ENCODE measurements at places on chromosomes 13 and 19.

GRCh38 chr13:44972956-44973581 lies 16.2 kb downstream of the NUFIP1 start:
- peak; percentile 30 for DNase-seq

DNA sequence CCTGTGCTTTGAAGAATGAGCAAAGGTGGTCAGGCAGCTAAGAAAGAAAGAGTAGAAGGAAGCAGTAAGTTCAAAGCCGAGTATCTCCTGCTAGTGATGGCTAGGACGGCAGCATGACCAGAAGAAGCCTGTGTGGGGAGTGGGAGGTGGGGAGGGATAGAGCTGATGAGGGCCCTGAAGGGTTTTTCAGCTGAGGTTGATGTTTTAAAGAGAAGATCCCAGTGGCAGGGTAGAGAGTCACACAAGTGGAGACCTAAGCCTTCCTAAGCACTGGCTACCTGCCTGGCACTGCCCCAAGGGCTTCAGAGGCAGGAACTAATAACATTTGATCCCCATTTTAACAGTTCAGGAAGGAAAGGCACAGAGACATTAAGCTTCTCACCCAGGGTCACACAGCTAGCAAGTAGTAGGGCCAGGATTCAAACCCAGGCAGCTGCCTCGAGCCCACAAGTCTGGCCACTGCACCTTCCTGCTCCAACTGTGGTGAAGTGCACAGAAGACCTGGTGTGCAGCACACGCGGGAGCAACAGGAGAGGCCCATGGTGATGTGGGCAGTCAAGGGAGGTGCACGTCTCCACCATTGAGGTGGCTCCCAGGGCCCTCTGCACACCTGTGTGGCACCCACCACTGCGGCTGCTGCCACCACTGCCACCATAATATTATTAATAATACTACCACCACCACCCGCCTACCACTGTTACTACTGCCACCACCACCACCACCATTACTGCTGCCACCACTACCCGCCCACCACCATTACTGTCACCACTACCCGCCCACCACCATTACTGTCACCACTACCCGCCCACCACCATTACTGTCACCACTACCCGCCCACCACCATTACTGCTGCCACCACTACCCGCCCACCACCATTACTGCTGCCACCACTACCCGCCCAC lies 22.1 kb downstream of the CUL4A start:
- no peak for DNase-seq

DNA sequence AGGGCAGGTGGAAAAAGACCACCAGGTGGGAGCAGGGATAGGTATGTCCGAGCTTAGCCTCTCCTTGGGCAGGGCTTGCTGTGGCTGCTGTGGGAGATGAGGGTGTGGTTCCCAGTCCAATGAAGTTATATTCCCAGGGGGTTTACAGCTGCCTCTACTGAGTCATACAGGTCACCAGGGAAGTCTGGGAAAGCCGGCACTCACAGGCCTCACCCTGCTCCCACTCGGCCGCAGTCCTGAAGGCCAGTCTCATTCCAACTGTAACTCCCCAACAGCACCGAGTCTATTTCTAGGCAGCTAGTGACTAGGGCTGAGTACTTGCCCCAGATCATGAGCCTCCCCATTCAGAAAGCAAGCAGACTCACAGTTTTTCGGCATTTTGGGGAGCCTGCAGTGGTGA lies 77.1 kb downstream of the FNDC3A start:
- no peak for DNase-seq

DNA sequence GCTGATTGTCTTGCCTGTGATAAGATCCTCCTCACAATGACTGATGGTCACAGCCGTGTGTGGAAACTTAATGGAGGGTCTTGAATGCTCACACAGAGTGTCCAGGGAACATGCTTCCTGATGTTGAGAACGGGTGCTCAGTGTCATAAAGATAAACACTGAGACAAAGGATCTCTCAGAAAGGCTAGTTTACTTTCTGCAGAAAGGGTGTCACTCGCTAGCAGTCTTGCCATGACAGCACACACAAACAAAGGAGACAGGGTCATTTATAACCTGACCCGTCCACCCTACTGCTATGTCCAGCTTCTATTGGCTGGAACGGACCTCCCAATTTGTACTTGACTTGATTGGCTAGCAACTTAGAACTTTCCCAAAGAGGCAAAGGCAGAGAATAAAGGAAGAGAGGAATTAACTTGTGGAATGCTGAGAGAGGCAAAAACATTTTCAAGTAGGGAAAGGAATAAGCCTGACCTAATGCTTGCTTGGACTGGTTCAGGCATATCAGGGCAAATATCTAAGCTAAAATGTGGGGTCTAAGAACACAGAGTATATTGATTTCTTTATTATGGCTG lies 39.0 kb upstream of the PSG9 start:
- DNase-seq = no peak

DNA sequence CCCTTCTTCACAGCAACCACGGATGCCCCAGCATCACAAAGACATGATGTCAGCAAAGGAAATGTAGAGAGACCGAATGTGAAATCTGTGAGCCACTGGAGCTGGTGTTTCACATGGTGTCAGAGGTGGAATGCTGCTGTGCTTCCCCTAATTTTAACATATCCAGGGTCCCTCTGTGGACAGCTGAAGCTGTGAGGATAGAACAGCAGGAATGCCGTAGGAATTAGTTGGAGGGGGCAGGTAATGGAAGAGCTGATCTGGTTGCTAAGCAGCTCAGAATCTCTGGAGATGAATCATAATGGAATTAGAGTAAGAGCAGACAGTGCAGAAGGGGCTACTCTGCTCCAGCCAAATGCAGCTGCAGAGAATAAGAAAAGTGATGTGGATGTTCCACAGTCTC lies 68.9 kb upstream of the ZNF835 start:
- DNase-seq = no peak

GRCh38 chr19:3804429-3804828 lies 18.2 kb upstream of the MATK start:
- no peak for DNase-seq

DNA sequence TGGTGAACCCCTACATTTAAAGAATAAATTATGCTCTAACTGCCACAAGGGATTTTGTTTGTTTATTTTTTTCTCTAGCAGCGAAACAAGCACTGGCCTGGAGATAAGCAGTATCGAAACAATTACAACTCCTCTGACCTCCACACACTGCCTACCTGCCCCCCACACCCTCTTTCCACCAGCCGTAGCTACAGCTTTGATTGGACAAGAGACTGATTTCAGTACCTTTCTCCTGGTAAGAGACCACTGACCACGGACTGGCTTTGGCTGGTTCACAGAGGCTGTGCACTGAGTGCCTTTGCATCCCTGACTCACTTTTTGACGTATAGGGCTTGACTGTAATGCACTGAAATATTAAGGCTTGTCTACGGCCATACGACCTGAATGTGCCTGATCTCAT lies 7.4 kb upstream of the ZDHHC20 start:
- DNase-seq = no peak

GRCh38 chr13:63435667-63436324 lies 2020.1 kb upstream of the PCDH20 start:
- DNase-seq = peak; percentile 61

GRCh38 chr13:101647760-101648159 lies 195.3 kb downstream of the ITGBL1 start:
- DNase-seq = no peak
